Cerebellum (tissue), 4 donors: ENCODE measurements at places on chromosomes 7 and 10. TPM values are rescaled to one million over a fixed set of nuclear protein-coding genes. Genes with fewer than 3 reads are reported as not detected.

Gene IDE
- total RNA-seq: 17.8 TPM

Gene HECW1
- total RNA-seq: 62.1 TPM

Gene CAMK2B
- 33.6 TPM for total RNA-seq

Gene ZNF804B
- 3.7 TPM for total RNA-seq

Gene LEP
- total RNA-seq: 0.09 TPM

Gene AFAP1L2
- total RNA-seq: 9.8 TPM

Gene GPR26
- total RNA-seq: 12.0 TPM

Gene CLDN4
- total RNA-seq: 2.7 TPM

Gene EBLN1
- not detected for total RNA-seq

Gene ANKRD30A
- total RNA-seq: not detected

Gene TUBB8
- total RNA-seq: not detected

Gene EIF5AL1
- total RNA-seq: 0.09 TPM

Gene GJD4
- total RNA-seq: not detected

Gene TMEM140
- total RNA-seq: 0.18 TPM

Gene UCMA
- not detected for total RNA-seq

Gene CNNM1
- total RNA-seq: 6.3 TPM

Gene TBXAS1
- total RNA-seq: 3.8 TPM

Gene SRRM3
- total RNA-seq: 16.3 TPM

Gene CXCL12
- 90.7 TPM for total RNA-seq

Gene BHLHA15
- total RNA-seq: 5.4 TPM

Gene ASZ1
- total RNA-seq: not detected

Gene SCIN
- 2.5 TPM for total RNA-seq

Gene TEX47
- total RNA-seq: not detected

Gene WDR86
- total RNA-seq: 33.8 TPM

Gene SFXN2
- 10.1 TPM for total RNA-seq

Gene LRGUK
- 5.9 TPM for total RNA-seq

Gene ADIRF
- total RNA-seq: 3.2 TPM

Gene NEUROD6
- 35.3 TPM for total RNA-seq

Gene NRF1
- 28.3 TPM for total RNA-seq

Gene PPP1R3C
- total RNA-seq: 19.6 TPM

Gene RARRES2
- 4.1 TPM for total RNA-seq

Gene GPRIN2
- 32.0 TPM for total RNA-seq

Gene GOLGA7B
- 10.2 TPM for total RNA-seq

Gene PSD
- total RNA-seq: 38.8 TPM
